ENCODE measurements at places on chromosomes 6 and 20. TPM values are rescaled to one million over a fixed set of nuclear protein-coding genes. Genes with fewer than 3 reads are reported as not detected.

DNA sequence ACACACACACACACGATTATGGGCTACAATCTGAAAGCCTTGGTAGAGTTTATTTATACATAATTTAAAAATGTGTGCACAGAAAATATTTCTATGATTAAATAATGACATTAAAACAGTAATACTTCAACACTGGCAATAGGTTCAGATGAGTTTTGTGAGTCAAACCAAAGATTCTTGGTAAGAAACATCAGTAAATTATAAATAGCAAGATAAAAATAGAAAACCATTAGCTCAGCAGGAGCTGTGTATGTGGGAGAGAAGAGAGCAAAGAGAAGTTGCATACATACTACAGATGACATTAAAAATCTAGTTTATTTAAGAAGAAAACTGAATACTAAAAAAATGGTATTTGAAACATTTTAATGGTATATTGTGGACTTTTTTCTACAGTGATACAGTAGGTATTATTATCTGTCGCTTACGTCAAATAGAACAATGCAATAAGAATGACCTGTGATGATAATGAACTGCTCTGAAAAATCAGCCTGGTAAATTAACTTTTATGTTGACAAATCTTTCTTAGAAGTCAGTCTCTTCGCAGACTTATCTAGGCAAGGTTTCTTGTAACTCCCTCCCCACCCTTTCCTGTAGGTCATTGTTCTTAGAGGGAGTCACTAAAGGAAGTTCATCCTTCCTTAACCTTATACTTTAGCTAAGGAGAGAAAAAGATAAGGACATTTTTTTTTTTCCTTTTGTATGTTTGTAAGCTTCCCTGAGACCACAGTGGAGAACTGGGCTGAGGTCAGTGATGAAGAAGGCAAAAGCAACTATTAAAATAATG, 149.3 kb downstream of the GJA1 start:
- DNase-seq: no peak

- no peak for DNase-seq
Measured at GRCh38 chr6:83854001-83854501, 891 bp downstream of the RIPPLY2 start.

Gene SLC22A7
- polyA plus RNA-seq: 0.86 TPM

DNA sequence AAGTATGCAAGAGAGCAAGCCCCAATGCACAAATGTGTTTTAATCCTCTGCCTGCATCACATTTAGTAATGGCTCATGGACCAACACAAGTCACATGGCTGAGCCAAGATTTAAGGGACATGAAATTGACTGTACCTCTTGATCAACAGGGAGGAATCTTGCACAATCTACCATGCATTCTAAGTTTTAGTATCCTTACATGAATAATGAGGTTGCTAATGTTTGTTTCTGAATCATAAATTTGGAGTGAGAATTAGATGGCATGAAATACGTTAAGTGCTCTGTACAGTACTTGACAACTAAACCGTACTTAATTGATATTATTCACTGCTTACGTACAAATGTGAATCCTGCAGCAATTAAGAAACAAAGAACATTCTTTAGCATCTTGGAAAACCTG, 553.8 kb upstream of the JAG1 start:
- DNase-seq: no peak

DNA sequence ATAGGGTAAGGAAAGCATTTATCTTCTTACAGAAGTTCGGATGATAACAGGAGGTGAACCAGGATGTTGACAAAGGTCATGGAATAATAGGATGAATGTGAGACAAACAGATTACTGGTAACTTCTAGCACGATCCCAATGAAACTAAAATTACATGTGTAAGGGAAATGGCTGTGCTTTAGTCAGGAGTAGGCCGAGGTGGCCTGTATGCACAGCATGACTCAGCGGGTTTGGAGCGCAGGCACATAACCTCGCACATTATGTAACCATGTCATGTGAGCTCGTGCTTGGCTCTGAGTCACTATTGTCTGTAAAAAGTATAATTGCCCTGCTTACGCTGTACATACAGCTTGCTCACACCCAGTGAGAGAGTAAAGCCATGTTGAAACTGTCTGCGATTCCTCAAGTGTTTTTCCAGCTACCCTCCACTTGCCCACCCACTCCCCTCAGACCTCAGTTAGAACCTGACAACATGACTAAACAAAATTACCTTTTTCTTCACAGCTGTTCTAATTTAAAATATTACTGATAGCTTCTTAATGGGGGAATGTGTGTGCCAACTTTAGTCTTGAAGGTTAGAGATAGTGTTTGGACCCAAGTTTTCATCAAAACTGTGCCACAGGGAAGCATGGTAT, 8.2 kb downstream of the CYB5R4 start:
- DNase-seq: no peak
